ENCODE measurements at places on chromosomes 3 and 15.

- no peak for DNase-seq
These were observed 148.3 kb downstream of the SMAD6 start for GRCh38 chr15:66850078-66850991.

DNA sequence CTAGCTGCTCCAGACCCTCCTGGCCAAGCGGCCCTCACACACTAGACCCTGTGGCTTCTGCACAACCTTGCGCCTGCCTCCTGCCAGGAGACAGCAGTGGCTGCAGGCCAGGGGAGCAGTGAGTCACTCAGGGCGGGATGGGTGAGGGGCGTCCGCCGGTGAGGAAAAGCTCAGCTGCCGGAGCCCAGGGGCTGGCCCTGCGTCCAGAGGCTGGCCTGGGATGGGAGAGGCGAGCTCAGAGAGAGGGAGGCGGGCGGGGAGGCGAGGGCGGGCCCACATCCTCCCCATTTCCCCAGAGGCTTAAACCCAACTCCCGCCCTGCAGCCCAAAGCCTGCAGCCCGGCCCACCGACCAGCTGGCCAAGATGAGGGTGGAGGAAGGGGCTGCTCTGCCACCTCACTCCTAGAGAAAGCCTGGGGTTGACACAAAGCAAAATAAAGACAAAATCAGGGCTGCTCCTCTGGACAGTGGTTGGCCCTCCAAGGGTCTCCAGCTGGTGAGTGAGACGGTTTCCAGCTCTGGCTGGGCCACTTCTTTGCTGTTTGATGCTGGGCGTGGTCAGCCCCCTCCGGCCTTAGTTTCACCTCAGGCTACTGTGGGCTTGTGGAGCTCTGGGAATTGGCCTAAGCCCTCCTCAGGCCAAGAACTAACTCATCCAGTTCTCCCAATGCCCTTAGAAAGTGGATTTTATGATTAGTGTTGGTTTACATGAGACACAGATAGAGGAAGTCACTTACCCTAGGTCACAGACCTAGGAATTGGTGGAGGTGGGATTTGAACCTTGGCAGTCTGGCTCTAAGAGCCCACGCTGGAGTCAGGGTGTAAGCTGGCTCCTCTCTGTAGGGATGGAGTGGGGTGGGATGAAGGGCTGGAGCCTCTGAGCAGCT lies 50.6 kb downstream of the IQSEC1 start:
- DNase-seq: no peak

- no peak for DNase-seq
These were observed 254.3 kb upstream of the CHRNA7 start for GRCh38 chr15:31776039-31776438.

GRCh38 chr15:88543065-88543776 lies 3.3 kb downstream of the DET1 start:
- no peak for DNase-seq

DNA sequence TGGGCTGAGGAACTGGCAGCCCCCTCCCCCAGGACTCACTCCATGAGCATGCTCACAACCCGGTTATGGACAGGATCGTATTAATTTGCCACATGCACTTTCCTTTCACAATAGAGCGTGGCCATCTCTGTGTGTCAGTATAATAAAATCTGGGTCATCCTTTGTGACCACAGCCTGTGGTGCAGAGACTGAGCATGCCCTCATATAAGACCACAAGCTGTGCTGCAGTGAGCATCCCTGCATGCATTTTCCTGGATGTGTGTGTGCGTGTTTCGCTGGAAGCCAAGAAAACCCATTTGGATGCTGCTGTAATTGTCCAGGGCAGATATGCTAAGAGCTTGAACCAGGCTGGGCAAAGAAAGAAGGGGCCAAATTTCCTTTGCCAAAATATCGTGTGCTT lies 39.7 kb downstream of the CYP11A1 start:
- DNase-seq: no peak
